Activated T-cell treated with anti-CD3 and anti-CD28 coated beads, Interleukin-2, amount 50 U/mL, for 72 hours (primary cell): ENCODE measurements at places on chromosomes 2 and 18.
A peak's percentile ranks its signal among the peaks of the same experiment; 100 is the strongest.

GRCh38 chr2:9356261-9356660, 67.1 kb downstream of the ITGB1BP1 start:
- DNase-seq = no peak

GRCh38 chr2:3769766-3770165, 66.4 kb downstream of the DCDC2C start:
- no peak for DNase-seq

GRCh38 chr18:30763902-30764350, 278.6 kb downstream of the DSC3 start:
- no peak for DNase-seq

GRCh38 chr2:192146069-192147015, 48.4 kb downstream of the TMEFF2 start:
- DNase-seq = no peak

GRCh38 chr2:48886919-48887318, 131.4 kb upstream of the LHCGR start:
- DNase-seq = no peak

- DNase-seq = no peak
Measured at GRCh38 chr2:159905926-159906714, 108.1 kb upstream of the CD302 start.

GRCh38 chr2:110095994-110096633, 19.5 kb downstream of the MALL start:
- DNase-seq = no peak

DNA sequence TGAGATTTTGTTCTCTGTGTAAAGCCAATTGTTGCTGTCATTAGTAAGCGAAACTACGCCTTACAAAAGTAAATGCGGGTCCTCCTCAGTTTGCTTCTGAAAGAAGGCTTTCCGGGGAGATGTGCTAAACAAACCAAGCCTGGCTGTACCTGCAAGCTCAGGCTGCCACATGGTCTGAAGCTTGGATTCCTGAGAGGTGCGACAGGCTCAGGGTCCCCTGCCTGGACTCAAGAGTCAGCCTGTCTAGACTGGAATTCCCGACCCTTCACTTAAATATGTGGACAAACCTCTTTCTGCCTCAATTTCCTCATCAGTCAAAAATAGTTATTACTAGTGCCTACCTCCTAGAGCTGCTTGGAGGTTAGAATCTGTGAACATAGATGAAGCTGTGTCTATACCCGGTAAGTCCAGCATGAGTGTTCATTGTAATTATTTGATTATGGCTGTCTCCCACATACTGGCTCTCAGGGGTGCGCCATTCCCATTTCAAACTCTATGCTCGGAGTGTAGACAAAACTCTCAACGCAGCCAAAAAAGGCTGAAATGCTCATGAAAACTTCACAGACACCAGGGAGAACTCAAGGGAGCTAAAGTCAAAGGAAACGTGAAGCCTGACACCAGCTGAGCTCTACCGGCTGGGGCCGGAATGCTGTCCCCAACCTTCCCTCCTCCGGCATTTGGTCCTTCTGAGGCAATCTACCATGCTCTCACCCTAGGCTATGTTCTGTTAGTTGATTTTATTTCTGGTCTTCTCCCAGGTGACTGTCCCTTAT, 31.4 kb downstream of the SOWAHC start:
- DNase-seq = no peak

DNA sequence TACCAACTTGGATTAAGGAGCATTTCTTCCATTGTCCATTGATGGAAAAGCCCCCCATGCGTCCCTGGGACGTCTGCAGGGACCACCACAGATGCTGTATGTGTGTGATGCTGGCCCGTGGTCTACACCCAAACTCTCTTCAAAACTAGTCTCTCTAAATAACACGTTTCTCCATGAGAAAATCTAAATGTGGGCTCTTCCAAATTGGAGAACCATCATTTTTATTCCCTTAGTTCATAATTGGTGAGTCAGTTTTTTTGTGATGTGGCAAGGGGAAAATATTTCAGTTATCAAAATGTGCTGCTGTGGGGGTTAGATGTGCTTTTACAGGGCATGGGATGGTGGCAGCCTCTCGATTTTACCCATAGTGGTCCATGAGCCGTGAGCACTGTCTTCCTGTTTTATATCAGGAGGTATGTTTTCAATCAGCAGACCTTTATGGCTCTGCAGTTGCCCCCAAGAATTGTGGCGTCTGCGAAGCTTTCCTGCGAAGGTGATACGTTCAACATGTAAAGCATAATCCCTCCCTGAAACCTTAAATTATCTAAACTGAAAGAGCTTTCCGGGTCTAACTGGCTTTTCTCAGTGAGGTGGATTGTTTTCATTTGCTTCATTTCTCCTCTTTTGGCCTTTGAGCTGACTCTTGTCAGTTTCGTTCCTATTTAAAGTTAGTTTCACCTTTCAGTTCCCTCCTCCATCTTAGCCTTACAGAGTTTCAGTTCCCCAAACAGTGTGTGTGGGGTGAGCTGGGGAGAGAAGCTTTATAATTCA, 78.4 kb downstream of the SETBP1 start:
- DNase-seq = peak; percentile 59

DNA sequence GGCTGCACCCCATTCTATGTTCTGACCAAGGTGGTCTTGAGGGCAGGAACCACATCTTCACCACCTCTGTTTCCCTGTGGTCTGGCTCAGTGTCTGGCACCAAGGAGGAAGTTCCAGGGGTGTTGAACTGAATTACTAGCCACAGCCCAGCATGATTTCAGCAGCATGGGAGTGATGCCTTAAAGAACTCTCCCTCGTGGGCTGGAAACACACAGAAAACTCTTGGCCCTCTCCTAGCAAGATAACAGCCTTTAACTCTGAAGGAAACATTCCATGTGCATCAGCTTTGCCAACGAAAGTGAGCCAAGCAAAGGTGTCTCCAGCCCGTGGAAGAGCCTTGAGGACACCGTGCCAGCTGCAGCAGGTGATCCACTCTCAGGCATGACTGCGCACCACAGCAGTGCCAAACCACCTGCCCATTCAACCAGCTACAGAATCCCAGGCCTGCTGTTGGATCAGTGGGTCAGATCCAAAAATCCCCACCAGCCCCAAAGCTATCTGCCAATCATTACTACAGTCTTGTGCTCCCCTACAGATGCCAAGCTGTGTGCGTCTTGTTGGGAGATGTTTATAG, 124.8 kb downstream of the TTC32 start:
- DNase-seq = no peak

DNA sequence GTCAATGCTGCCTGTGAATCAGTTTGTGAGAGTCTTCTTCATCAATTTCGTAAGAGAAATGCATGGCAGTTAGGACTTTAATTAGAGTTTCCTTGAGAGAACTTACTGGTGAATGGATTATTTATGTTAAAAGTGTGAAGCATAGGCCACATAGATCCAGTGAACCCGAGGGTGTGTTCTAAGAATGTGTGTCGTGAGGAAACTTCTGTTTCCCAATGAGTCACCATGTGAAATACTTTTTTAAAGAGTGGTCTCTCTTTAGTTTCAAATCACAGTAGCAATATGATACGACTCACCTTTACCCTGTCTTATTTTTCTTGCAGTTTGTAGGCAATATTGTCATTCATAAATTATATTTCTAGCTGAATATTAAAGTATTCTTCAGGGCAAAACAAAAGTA, 18.5 kb downstream of the THSD7B start:
- no peak for DNase-seq

GRCh38 chr18:76522551-76522950, 27.5 kb upstream of the ZNF516 start:
- no peak for DNase-seq

GRCh38 chr18:6661692-6662415, 67.7 kb upstream of the ARHGAP28 start:
- DNase-seq = no peak

DNA sequence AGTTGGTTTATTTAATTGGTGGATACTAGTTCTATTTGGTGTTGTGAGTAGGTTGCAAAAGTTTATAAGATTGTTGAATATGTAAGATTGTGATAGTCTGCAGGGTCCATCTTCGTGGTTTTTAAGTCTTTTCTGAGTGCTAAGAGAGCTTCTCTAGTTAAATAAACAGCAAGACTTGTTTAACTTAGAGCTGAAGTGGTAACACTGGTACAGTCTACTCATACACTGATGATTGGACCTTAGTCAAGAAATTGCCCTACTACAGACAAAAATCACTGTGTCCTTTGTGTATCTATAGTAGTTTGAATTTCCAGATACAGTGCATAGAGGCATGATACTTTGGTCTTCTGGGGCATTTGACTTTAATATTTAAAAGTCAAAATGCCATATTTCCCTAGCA, 94.6 kb downstream of the PHLPP1 start:
- no peak for DNase-seq

DNA sequence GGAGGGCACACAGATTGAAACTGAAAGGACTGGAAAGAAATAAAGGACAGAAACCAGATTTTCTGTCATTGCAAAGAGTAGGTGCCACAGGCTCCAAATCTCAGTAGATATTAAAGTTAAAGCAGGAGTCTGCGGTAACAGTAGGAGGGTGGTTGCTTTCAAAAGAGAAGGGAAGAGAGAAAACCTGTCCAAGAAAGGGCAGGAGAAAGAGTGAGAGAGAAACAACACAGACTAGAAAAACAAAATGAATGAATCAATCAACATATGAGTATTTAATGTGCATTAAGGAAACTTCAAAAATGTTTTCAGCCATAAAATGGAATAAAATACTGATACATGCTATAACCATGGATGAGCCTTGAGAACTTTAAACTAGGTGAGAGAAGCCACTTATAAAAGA, 143.1 kb upstream of the CTAGE1 start:
- DNase-seq = no peak

- no peak for DNase-seq
Measured at GRCh38 chr2:30205456-30205855, 25.9 kb upstream of the LBH start.

DNA sequence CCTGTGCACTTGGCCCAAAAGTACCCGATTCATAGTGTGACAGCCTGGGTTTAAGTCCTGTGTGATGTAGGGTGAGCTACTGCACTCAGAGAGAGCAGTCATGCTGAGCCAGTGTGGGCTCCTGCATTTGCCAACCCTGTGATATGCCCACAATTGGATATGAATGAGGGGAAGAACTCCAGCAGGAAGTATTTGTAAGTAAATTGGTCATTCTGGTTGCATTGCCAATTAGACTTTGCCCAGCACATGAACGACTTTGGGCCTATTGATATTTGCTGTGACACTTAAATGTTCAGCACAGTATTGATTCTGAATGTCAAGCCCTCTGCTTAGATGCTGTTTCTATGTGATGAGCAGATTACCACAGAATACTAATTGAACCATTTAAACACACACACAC, 570.9 kb downstream of the PIK3C3 start:
- DNase-seq = no peak

GRCh38 chr2:120134263-120134662, 88.9 kb downstream of the TMEM185B start:
- no peak for DNase-seq

DNA sequence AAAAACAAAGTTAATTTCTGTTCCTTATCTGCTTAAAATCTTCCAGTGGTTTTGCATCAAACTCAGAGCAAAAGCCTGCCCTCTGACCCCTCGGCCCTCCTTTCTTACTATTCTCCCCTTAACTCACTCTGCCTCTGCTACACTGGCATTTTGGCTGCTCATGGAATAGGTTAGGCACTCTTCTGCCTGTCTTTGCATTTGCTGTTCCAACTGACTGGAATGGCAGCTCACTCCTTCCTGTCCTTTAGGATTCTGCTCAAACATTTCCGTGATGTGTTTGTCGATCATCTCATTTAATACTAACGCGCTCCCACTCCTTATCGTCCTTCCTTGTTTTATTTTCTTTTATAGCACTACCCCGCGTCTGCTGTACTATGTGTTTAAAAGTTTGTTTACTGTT, 815 bp downstream of the CEBPZ start:
- DNase-seq = no peak

DNA sequence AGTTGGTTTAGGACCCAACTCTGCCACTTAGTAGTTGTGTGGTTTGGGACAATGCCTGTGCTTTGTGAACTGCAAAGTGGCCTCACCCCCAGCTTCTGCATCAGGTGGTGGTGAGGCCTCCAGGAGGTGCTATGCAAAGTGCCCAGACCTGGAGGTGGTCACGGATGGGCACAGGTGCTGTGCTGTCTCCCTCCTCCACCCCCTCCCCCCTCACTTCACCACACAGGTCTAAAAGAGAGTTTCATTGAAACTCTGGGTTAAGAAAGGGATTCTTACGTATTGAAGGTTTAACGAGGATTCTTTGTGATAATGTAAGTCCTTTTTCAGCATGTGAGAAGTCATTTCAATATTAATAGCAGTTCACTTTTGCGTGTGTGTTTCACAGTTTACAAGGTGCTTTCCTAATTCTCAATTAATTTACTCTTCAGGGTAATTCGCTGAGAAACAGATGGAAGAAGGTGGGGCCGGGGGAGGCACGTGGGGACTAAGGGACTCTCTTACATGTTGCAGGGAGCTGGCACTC, 369.9 kb downstream of the LPIN1 start:
- DNase-seq = no peak

DNA sequence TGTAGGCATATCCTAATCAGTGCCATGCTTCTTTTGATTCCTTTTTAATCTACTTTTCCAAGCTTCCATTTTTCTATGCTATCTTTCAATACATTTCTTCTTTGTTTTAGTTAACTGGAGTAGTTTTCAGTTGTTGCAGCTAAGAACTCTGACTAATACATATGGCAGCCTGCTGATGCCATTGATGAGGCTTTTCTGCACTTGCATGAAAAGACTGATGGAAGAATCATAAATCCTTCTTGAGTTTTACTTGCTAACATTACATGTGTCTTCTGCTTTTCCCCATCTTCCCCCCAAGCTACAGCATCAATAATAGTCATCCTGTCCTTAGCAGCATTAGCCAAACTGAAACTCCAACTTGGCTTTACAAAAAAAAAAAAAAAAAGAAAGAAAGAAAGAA, 203.3 kb downstream of the LRP1B start:
- no peak for DNase-seq

DNA sequence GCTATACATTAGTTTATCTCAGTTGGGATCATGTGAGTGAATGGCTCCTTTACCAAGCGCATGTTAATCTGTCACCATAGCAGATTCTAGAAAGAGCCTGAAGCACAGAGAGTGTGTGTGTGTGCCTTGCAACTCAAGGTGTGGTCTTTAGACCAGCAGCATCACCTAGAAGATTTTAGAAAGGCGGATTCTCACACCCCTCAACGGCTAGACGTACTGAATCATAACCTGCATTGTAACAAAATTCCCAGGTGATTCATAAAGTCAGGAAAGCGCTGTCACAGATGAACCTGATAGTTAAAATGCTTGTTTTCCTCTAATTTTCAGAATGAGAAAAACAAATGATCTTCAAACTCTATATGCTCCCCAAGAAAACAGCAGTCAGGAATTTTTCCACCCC, 45.5 kb upstream of the MAPRE2 start:
- DNase-seq = no peak

- no peak for DNase-seq
Measured at GRCh38 chr18:65901522-65901921, 150.7 kb downstream of the CDH7 start.

GRCh38 chr2:112881217-112881985, 29.6 kb upstream of the IL37 start:
- peak; percentile 57 for DNase-seq

DNA sequence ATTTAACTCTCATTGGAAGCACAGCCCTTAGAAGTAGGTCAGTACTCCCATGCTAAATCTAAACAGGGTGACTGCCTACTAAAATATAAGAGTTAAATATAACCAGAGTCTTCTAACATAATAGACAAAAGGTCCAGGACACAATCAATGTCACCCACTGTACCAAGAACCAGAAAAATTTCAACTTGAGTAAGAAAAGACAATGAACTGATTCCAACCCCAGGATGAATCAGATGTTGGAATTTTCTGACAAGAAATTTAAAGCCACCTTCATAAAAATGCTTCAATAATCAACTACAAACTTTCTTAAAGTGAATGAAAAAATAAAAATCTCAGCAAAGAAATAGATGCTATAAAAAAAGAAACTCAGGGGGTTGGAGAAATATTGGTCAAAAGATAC, 71.3 kb upstream of the NPAS2 start:
- no peak for DNase-seq

GRCh38 chr18:25351280-25351775, 638 bp downstream of the ZNF521 start:
- DNase-seq = no peak
